ENCODE measurements at places on chromosomes 5 and 9. TPM values are rescaled to one million over a fixed set of nuclear protein-coding genes. Genes with fewer than 3 reads are reported as not detected.

Gene TPPP
- total RNA-seq: 0.19 TPM

Gene WDR70
- 20.2 TPM for total RNA-seq

Gene SH3GL2
- not detected for total RNA-seq

Gene SPAAR
- total RNA-seq: not detected

Gene PCDHGA10
- total RNA-seq: 0.08 TPM
